ENCODE measurements at places on chromosomes 4 and X.

DNA sequence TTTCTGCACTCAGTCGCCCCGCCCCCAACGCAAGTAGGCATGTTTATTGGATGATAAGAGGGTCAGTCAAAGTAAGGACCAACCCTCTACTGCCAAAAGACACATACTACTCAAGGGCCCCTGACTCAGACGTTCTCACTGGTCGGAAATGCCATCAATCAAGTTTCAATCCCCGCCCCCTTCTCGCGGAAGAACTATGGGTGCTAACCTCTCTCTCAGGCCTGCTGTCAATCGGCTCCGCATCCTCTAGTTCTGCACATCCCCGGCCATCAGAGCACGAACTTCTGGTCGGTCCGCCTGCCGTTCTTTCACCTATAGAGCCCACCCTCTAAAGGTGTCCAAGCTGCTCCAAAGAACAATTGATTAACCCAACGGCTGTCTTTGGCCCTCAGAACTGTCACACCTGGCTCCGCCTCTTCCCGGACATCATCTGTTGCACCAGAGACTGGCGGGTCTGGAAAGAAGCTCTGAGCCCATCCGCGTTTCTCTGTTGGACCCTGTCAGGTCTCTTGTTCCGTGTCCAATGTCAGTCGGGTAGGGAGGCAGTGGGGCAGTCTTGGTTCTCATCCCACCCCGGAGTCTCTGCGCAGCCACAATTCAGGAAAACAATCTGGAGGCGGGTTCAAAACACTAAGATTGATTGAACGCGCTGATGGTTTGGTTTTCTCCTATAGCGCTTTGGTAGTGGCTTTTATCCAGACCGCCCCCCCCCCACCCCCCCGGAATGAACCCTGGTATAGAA lies 15.2 kb downstream of the NDUFB11 start:
- DNase-seq = peak; percentile 91

DNA sequence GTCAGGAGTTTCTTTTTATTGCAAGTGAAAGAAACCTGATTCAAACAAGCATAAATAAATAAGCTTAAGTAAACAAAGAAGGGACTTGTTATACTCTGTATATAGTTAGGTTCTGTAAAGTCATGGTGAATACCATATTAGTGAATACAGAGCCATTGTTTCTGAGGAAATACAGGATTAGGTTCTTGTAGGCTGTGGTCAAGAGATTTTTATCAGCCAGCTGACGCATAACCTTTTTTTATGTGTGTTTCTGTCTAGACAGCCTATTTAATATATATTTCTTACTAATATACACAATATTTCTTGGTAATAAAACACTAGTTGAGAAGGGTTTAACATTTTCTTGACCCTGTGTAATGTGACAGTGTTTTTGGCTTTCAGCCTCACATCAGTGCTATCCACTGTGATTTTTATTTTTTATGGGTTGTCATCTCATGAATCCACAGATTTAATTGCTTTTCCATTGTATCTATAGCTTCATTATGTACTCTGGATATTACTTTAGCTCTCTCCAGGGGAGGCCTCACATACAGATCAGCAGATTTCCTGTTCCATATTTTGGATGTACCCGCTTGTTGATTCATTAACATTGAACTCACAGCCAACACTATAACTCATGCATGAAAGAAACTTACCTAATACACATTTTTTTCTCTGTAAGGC lies 8.0 kb downstream of the HERC3 start:
- DNase-seq = no peak

GRCh38 chrX:155747520-155747919 lies 133.6 kb upstream of the VAMP7 start:
- DNase-seq = no peak

DNA sequence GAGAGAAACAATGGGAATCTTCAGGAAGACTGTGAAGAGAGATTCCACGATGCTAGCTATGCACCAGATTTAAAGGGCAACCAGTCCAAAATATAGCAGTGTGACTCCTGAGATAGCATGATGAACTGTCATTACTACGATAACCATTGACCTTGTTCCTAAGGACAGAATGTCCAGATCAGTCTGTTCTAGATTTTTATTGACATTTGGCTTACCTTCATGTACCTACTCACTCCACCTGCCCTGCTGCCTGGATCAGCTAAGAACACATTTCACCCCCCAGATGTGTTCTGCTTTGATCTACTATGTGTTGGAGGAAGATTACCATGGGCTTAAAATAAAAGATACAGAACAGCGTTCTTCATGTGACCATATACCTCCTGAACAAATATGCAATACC lies 50.1 kb downstream of the ELF2 start:
- DNase-seq = no peak

DNA sequence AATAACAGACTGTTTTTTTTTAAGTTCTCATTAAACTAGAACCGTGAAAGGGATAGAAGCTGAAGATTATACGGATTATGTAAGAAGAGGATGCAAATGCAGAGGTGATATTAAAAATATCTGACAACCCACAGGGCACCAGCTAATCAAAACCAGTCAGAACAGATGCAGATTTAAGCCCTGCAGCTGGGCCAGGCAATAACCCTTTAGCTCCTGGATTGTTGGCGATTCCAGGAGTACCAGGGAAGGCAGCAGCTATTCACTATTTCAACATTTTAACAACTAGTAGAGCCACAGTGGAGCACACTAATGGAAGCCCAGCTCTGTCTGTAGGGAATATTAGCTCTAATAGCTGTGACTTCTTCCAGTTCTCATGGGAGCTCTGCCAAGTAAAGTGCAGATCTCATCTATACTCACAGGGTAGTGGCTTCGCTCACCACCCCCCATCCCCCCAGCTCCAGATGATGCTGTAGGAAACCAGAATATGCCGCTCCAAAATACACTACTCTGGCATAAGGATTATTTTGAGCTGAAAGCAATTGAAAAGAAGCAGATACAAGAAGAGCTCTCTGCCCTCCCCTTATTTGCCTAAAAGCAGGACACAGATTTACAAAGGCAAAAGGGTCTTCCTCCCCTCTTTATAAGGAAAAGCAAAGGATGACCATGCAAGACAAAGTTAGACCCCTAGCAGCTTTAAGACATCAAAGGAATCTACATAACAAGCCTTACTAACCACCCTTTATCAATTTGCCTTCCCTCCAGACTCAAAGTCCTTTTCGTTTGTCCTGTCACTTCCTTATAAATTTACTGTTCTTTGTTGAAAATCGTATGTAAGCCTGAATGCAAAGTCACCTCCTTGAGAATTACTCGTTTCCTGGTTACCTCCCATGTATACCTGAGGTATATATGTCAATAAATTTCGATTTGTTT lies 13.7 kb downstream of the SCD5 start:
- no peak for DNase-seq

GRCh38 chr4:87406462-87406861 lies 15.5 kb upstream of the HSD17B11 start:
- no peak for DNase-seq

DNA sequence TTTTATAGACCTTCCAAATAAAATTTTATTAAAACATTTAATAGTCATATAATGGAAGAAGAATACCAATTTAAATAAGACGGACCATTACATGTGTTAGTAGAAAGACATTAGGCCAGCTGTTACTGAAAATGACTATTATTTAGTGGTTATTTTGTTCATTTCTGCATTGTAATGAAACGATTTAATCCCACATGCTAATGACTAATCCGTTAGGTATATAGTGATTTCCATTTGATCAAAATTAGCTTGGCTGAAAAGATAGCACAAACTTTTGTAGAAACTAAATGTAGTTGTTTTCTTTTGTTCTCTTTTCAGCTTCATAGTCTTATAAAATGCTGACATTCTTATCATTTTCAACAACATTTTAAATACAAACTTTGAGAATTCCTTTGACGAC lies 556.1 kb upstream of the TENM3 start:
- DNase-seq = no peak

- no peak for DNase-seq
These were observed 73.9 kb downstream of the CASP3 start for GRCh38 chr4:184575306-184575705.

- no peak for DNase-seq
These were observed 203.2 kb upstream of the FGF13 start for GRCh38 chrX:138914767-138915166.

DNA sequence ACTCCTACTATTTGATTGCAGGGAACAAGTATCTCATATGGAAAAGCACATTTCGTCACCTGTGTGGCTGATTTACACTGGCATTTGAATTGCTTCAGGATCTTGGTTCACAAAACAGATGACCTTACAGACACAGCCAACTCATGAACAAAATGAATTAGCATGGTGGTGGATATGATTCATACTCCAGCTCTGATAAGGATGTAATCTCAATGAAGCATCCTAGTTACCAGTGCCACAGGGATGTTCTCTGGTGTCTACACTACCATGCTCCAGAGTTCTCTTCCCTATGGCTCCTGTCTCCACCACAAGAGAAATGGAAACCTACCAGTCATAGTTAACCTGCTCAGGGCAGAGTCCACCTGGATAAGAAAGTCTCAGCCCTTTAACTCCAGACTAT lies 40.7 kb downstream of the TEC start:
- DNase-seq = no peak

GRCh38 chr4:158778712-158779111 lies 9.9 kb downstream of the FNIP2 start:
- no peak for DNase-seq

- DNase-seq = no peak
These were observed 109.2 kb upstream of the GRPR start for GRCh38 chrX:16014171-16014570.

DNA sequence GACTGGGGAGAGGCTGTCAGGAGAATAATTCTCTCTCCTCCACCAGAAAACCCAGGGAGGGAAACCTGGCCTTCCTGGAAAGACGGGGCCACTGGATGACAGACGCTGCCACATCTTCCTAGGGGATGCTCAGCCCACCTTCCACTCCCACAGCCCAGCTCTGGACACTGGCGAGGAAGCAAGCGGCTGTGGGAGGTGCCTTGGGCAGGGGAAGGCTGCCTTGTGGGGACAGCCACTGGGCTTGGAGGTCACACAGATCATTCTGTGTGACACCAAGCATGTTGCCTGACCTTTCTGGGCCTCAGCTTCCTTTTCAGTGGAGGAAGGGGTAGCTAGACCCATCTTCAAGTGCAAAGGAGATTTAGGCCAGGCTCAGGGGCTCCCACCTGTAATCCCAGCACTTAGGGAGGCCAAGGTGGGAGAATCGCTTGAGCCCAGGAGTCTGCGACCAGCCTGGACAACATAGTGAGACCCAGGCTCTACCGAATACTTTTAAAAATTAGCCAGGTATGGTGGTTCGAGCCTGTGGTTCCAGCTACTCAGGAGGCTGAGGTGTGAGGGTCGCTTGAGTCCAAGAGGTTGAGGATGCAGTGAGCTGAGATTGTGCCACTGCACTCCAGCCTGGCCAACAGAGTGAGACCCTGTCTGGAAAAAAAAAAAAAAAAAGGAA lies 9.8 kb upstream of the MSX1 start:
- no peak for DNase-seq

DNA sequence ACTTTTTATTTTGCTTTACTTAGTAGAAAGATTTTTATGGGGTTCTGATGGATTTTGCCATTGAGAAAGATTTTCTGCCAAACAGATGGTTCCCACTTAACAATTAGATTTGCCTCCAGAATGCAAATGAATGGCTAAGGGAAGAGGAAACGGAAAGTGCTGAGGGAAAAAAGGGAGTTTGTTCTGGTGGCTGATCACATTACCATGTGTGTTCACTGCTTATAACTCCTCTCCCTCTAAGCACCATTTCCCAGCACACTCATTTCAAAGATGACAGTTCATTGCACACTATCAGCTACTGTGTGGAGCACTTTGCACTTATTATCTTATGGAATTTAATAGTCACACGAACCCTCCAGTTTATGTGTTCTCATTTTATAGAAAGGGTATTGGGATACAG lies 68.0 kb upstream of the GRID2 start:
- no peak for DNase-seq

All from central memory CD8-positive, alpha-beta T cell (primary cell).